Mesenchymal stem cell (in vitro differentiated cells and primary cell): ENCODE measurements at places on chromosomes 13 and 19.
A peak's percentile ranks its signal among the peaks of the same experiment; 100 is the strongest.

DNA sequence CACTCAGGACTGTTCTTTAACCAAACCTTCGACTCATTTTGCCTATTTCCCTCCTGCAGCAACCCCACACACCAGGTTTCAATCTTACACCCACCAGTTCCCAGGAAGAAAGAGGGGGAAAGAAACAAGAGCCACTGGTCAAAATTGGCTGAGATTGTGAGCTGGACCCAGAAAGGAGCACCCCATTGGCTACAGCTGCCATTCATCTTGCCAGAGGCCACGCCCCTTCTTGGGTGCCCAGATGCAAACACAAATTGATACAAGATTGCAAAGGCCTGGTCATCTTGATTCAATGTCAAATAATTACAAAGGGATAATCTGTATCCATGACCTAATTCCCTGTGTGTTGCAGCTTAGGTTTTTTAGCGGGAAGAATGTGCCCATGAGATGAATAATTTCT lies 258.4 kb downstream of the LIG4 start:
- DNase-seq, result no peak

DNA sequence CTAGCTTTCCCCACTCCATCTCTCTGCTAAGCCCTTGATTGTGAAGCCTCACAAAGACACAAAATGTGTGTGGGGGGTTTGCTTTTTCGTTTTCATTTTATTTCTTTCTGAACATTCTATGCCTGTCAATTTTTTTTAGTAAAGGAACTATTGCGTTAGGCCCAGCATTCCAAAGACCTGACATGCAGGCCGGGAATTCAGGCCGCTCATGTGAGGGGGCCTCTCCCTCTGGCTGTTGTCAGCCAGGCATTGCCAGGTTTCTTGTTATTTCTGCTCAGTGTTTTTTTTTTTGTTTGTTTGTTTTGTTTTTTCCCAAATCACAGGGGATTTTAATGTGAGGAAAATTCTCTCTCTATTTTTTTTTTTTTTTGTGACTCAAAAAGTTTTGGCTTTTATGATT lies 10.3 kb upstream of the MEDAG start:
- DNase-seq, result peak; percentile 88

DNA sequence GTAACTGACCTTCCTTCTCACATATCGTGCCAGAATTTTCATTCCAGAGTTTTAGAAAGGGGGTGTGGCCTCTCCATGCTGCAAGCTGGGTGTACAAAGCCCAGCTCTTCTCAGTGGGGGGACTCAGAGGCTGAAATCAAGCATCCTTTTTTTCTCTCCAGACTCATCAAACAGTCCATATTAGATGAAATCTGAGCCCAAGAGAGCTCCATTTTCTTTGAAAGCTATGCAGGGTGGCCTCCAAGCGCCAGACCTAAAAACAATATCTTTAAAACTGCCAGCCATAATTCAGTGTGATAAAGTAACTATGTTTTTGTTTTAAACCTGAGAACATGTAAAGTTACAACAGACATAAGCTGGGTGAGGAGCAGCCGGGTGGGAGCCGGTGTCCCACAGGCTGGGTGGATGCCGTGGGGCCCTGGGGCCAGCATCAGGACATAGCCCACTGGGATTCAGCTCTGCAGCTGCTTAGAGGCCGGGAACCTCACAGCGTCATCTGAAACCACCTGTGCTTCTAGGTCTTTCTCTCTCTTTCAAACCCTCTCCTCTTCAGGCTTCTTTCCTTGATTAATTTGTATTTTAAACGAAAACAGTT lies 249.2 kb downstream of the ZNF536 start:
- DNase-seq, result no peak

DNA sequence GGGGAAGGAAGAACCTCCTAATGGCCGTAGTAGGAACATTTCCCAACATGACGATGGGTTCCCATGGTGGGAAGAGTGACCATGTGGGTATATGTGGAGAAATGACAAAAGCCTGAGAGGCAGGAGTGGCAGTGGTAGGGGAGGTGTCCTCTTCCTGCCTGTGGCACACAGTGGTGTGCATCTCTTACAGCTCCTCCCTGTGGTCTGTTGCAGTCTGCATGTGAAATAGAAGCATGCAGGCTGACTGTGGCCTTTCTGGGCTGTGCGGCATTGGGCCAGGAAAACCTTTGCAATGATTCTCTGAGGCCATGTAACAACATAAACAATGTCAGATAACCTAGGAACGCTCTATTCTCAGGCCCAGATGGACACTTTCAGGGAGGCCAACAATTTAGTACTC lies 84.0 kb downstream of the LACC1 start:
- peak; percentile 11 for DNase-seq

GRCh38 chr19:28960986-28961705 lies 251.8 kb downstream of the UQCRFS1 start:
- no peak for DNase-seq

DNA sequence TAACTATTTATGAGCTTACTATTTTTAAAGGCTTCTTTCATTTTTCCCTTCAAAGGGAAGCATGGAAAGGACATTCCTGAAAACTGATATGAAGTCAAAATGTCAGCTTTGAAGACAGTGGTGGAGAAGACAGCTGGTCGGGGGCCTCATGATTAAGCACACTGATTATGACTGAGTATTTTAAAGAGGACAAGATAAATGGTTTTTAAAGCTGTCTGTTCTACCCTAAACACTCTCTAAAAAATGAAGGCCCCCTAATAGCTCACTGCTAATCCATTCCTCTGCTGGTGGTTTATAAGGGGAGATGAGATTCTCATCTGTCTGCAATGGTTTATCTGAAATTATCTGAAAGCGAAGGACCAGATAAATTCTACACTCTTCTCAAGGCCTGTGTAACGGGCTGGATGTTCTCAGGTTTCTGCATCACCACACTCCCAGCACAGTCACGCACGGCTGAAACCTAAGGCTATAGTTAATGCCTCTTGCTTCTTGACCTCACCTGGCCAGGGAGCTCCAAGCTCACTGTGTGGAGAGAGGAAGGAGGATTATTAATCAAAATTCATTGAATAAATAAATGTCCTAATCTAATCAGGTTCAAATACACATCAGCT lies 86.9 kb upstream of the DOCK9 start:
- no peak for DNase-seq

- DNase-seq, result no peak
Measured at GRCh38 chr19:1125601-1126467, 22.0 kb downstream of the GPX4 start.
